ENCODE measurements at places on chromosomes 7 and 10.
A peak's percentile ranks its signal among the peaks of the same experiment; 100 is the strongest.

DNA sequence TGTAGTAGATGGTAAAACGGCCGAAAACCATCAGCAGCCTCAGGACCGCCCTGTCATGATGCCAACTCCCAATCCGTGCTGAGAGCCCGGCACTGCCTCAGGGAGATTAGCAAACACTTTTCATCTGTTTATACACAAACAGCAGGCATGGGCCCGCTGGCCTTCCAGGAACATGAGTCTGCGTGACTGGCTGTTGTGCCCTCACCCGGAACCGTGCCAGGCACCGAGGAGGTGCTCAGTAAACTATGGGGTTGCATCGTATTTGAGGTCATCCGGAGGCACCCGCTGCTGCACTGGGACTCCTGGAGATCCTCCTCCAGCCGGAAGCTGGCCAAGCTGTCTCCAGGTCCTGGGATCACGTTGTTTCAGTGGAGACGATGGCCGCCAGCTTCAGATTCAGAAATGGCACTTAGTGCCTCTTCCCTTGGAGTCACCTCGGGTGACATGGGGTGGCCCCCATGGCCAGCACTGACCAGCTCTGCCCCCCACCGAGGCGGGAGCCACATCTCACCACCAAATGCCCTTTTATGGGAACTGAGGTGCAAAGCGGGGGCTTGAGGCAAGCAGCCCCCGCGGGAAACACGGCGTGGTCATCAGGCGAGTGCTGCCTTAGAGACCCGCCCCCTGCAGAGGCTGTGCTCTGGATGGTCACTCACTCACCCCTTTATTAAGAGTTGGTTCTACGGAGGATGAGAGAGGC is 585.9 kb downstream of the PTPRN2 start:
- no peak overlapping the region for H3K27ac ChIP-seq
- H3K36me3 ChIP-seq: peaks cover 3% of the 10 kb centered on the region
- H3K4me3 ChIP-seq: no peak overlapping the region
- no peak for DNase-seq
- H3K27me3 ChIP-seq: no peaks in the 10 kb centered on the region

- no peak for DNase-seq
- no peaks in the 10 kb centered on the region for H3K27me3 ChIP-seq
- H3K27ac ChIP-seq: no peak overlapping the region
- peaks cover 6% of the 10 kb centered on the region for H3K36me3 ChIP-seq
These were observed 41.3 kb downstream of the GRK5 start for GRCh38 chr10:119248681-119249080.

DNA sequence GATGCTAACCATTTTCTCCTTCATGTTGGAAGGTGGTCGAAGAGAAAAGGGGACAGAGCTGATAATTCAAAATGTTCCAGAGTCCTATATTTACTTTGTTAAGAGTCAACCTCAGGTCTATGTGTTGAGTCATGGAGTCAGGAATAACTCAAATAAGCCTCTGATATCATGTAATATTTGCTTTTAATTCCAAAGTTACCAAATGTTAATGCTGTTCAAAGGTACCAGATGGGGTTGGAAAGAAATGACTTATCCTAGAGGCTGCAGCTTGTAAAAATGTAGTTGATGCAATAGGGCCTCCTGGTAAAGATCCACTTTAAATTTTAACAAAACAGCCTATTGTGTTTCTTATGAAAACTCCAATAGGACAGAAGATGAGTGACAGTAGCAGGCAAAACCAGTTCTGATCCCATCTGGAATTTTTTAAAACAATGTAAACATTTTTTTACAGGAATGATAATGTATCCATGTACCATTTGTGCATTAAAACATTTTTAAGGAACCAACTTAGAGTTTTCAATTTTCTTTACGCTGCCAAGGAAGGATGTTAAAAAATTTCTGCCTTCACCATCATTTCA is 218.2 kb downstream of the ANK3 start:
- DNase-seq: no peak
- H3K36me3 ChIP-seq: peaks cover 23% of the 10 kb centered on the region
- H3K4me3 ChIP-seq: no peak overlapping the region
- no peaks in the 10 kb centered on the region for H3K4me1 ChIP-seq
- no peaks in the 10 kb centered on the region for H3K27me3 ChIP-seq
- H3K27ac ChIP-seq: no peak overlapping the region

- H3K36me3 ChIP-seq: peaks cover 18% of the 10 kb centered on the region
- peak overlapping the region; percentile 70 for H3K27ac ChIP-seq
- DNase-seq: no peak
- H3K4me1 ChIP-seq: peaks cover 50% of the 10 kb centered on the region
- H3K4me3 ChIP-seq: peak overlapping the region; percentile 84
- no peaks in the 10 kb centered on the region for H3K27me3 ChIP-seq
These were observed 9.2 kb downstream of the BNIP3 start for GRCh38 chr10:131972474-131973071.

GRCh38 chr7:84193747-84194146 is 842 bp downstream of the SEMA3A start:
- no peaks in the 10 kb centered on the region for H3K4me1 ChIP-seq
- H3K4me3 ChIP-seq: no peak overlapping the region
- H3K36me3 ChIP-seq: no peaks in the 10 kb centered on the region
- H3K27me3 ChIP-seq: no peaks in the 10 kb centered on the region
- no peak for DNase-seq
- H3K27ac ChIP-seq: no peak overlapping the region

GRCh38 chr10:121167534-121168243 is 316.5 kb downstream of the WDR11 start:
- peaks cover 1% of the 10 kb centered on the region for H3K36me3 ChIP-seq
- no peaks in the 10 kb centered on the region for H3K4me1 ChIP-seq
- no peak overlapping the region for H3K27ac ChIP-seq
- DNase-seq: no peak

- H3K4me3 ChIP-seq: no peak overlapping the region
- H3K27me3 ChIP-seq: no peaks in the 10 kb centered on the region
These were observed 56.6 kb downstream of the MPLKIP start for GRCh38 chr7:40077849-40078248.

DNA sequence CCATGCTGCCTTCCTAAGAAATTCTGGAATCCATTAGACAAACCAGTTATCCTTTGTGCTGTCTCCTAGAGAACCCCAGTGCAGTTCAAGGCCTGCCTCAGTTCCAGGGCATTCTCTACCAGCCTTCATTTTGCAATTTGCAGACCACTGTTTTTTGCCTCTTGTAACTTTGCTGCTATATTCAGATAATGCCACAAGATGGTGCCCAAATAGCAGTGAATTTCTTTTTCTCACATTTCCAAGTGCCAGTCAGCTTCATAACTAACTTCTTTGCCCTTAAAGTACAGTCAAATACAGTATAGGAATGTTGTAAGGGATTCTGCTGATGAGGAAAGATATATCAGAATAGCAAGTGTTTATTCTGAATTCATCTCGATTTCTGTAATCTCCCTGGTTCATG is 25.2 kb downstream of the LOXL4 start:
- no peak overlapping the region for H3K27ac ChIP-seq
- DNase-seq: no peak
- no peaks in the 10 kb centered on the region for H3K4me1 ChIP-seq
- H3K27me3 ChIP-seq: no peaks in the 10 kb centered on the region
- no peak overlapping the region for H3K4me3 ChIP-seq

DNA sequence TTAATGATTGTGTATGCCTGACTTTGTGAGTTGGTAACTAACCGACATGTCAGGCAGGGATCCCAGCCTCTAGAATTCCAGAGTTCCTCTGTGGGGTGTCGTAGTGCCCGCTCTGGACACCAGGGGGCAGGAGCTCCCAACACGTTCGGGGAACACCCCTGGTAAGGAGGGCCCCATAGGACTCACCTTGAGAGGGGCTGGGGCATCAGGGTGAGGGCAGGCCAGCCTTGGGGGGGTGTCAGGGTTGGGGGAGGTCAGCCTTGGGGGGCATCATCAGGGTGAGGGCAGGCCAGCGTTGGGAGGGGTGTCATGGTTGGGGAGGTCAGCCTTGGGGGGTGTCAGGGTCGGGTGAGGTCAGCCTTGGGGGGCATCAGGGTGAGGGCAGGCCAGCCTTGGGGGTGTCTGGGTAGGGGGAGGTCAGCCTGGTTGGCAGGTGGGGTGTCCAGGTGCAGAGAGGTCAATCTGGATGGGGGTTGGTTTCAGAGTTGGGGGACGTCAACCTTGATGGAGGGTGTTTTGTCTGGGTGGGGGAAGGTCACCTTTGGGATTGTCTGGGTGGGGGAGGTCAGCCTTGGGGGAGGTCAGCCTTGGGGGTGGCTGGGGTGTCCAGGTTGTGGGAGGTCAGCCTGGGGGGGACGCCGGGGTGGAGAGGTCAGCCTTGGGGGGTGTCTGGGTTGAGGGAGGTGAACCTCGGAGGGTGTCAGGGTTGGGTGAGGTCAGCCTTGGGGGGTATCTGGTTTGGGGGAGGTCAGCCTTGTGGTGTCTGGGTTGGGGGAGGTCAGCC is 45.6 kb upstream of the SUN1 start:
- no peaks in the 10 kb centered on the region for H3K4me1 ChIP-seq
- DNase-seq: peak; percentile 62
- H3K27me3 ChIP-seq: no peaks in the 10 kb centered on the region
- H3K4me3 ChIP-seq: no peak overlapping the region

DNA sequence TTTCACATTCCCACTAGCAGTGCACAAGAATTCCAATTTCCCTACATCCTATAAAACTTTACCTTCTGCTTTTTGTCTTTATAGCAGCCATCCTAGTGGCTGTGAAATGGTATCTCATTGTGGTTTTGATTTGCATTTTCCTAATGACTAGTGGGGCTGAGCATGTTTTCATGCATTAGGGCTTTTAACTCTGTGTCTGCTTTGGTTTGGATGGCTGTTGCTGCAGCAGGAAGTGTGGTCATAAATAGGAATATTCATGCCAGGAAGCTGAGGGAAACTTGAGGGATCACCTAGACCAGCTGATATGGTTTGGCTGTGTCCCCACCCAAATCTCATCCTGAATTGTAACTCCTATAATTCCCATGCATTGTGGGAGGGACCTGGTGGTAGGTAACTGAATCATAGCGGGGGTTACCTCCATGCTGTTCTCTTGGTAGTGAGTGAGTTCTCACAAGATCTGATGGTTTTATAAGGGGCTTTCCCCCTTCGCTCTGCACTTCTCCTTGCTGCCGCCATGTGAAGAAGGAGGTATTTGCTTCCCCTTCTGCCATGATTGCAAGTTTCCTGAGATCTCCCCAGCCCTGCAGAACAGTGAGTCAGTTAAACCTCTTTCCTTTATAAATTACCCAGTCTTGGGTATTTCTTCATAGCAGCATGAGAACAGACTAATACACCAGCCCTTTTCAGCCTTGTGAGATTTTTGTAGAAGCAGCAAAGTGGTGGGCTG is 181.8 kb upstream of the PITRM1 start:
- no peaks in the 10 kb centered on the region for H3K36me3 ChIP-seq
- peaks cover 39% of the 10 kb centered on the region for H3K27me3 ChIP-seq
- no peak for DNase-seq
- no peak overlapping the region for H3K4me3 ChIP-seq
- no peak overlapping the region for H3K27ac ChIP-seq

DNA sequence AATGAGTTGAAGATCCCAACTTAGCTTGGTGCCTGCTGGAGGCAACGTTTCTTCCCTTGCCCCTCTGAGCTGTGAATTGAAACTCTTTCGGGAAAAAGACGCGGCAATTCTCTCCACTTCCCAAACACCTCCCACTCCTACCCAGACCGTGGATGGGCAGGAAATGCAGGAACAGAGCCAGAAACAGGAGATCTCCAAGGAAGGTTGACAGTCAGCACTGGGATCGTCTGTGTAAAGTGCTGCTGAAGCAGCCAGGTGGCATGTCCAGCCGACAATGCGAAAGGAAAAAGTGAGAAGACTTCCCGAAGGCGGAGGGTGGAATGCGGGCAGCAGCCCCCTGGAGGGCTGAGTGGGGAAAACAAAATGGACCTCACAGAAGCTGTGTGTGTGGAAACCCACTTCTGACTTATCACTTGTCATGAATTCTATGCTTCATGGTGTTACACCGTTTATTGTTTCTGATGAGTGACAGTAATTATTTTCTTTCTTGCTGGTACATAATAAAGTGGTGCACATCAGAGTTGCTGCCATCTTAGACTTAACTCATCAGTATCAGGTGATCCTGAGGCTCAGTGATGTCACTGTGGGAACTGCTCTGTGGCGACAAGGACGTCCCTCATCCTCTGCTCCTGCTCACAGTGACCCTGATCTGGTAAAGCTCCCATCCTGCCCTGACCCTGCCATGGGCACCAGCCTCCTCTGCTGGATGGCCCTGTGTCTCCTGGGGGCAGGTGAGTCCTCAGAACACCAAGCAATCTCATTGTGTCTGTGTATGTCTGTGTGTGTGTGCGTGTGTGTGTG is 220.5 kb upstream of the PRSS1 start:
- peak overlapping the region; percentile 57 for H3K4me3 ChIP-seq
- peaks cover 22% of the 10 kb centered on the region for H3K27me3 ChIP-seq
- no peak for DNase-seq
- H3K4me1 ChIP-seq: no peaks in the 10 kb centered on the region
- peak overlapping the region; percentile 13 for H3K27ac ChIP-seq

DNA sequence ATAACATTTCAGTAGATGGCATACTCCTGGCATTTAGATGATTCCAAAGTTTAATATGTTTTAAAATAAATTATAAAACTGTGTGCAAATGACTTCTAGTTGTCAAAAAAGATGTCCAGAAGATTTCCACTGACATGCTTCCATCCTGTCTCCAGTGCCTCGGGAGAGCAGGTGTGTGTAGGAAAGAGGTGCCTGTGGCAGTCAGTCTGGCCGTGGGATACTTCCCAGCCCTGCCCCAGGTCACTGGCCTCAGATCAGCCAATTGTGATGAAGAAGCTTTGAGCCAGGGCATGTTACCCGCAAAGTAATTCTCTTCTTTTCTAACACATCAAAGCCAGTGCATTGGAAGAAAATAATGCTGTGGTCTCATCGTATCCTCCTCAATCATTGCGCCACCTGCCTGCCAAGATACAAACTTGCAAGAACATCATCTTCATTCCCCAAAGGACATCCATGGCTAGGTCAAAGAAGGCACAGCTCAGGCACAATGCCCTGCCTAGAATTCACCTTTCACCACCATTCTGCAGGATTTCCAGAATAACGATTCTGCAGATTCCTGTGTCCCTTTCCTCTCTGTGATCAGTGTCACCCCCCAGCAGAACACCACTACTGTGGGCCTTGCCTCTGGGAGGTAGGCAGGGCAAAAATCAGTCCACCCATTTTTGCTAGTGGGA is 6.3 kb upstream of the KCNMA1 start:
- DNase-seq: no peak
- H3K36me3 ChIP-seq: no peaks in the 10 kb centered on the region

GRCh38 chr7:23696916-23697441 is 13.0 kb upstream of the STK31 start:
- peaks cover 20% of the 10 kb centered on the region for H3K36me3 ChIP-seq
- H3K27me3 ChIP-seq: no peaks in the 10 kb centered on the region
- no peak overlapping the region for H3K27ac ChIP-seq
- no peak overlapping the region for H3K4me3 ChIP-seq
- peaks cover 8% of the 10 kb centered on the region for H3K4me1 ChIP-seq

DNA sequence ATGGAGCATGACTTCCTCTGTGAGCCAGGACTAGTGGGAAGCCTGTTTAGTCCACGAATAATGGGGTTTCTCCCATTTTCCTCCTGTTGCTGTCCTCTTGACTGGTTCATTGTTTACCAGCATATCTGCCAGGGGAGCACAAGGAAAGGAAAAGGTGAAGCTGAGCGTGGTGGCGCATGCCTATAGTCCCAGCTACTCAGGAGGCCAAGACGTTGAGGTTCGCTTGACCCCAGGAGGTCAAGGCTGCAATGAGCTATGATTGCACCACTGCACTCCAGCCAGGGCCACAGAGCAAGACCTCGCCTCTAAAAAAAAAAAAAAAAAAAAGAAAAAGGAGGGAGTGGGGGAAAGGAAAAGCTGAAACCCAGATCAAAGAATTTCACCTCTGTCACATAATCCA is 5.8 kb upstream of the IL2RA start:
- no peak overlapping the region for H3K4me3 ChIP-seq
- no peaks in the 10 kb centered on the region for H3K27me3 ChIP-seq
- H3K27ac ChIP-seq: no peak overlapping the region
- peaks cover 24% of the 10 kb centered on the region for H3K4me1 ChIP-seq

- no peak overlapping the region for H3K4me3 ChIP-seq
- no peak for DNase-seq
- peaks cover 2% of the 10 kb centered on the region for H3K36me3 ChIP-seq
- no peaks in the 10 kb centered on the region for H3K27me3 ChIP-seq
These were observed 34.4 kb upstream of the ARHGAP12 start for GRCh38 chr10:31962826-31963588.

All from central memory CD8-positive, alpha-beta T cell (primary cell).